H7 (cell line): ENCODE measurements at places on chromosomes 1 and 21.

DNA sequence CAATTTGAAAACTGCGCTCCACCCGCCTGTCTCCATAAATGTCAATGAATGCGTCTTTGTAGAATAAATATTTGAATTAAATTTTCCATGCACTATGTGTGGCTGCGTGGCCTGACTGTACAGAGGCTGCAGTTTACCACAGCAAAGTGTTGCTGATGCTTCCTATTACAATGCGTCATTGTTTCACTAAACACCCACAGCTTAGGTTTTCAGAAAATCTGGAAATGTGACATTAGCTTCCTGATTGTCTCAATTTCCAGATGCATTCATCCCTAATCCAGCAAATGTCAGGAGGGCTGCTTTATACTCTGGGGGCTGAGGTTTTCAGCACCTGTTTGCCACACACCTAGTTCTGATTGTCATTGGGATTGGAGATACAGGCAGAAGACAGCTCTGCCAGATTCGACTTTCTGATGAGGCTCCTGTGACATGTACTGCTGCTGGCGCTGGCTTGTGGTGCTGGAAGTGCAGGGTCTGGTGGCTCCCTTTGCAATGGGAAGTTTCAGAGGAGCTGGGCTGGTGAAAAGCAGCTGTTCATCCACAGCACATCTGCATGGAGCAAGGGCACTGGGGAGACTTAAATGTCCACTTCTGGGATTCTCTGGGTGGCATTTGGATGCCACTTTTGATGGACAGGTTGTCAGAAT is 40.0 kb downstream of the URB2 start:
- DNase-seq, result peak; percentile 6

GRCh38 chr1:153538315-153538821 is 2.4 kb downstream of the S100A5 start:
- peak; percentile 90 for DNase-seq

GRCh38 chr1:225754940-225755641 is 22.5 kb upstream of the SRP9 start:
- no peak for DNase-seq

- DNase-seq, result no peak
Observed at GRCh38 chr1:215004121-215004827, 78.3 kb upstream of the KCNK2 start.

GRCh38 chr1:214830941-214831340 is 227.9 kb downstream of the CENPF start:
- DNase-seq, result no peak

DNA sequence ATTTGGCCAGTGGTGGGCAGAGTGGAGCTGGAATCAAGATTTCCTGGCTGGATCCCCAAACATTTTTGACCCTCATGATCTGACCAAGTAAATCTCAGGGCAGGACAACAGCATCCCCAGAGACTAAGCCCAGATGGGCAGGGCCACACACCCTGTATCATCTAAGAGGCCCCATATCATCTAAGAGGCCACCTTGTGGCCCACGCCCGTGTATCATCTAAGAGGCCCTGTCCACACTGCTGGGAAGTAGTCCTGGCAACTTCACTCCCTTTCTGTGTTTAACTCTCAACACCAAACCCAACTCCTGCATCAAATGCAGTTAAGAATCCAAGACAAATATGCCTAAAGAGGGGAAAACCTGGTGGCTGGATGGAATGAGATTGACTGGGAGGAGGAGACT is 81.6 kb upstream of the SSX2IP start:
- no peak for DNase-seq

GRCh38 chr1:4079815-4080214 is 179.7 kb upstream of the C1orf174 start:
- DNase-seq, result no peak

- DNase-seq, result peak; percentile 34
Observed at GRCh38 chr1:197399755-197400521, 131.9 kb downstream of the CRB1 start.

DNA sequence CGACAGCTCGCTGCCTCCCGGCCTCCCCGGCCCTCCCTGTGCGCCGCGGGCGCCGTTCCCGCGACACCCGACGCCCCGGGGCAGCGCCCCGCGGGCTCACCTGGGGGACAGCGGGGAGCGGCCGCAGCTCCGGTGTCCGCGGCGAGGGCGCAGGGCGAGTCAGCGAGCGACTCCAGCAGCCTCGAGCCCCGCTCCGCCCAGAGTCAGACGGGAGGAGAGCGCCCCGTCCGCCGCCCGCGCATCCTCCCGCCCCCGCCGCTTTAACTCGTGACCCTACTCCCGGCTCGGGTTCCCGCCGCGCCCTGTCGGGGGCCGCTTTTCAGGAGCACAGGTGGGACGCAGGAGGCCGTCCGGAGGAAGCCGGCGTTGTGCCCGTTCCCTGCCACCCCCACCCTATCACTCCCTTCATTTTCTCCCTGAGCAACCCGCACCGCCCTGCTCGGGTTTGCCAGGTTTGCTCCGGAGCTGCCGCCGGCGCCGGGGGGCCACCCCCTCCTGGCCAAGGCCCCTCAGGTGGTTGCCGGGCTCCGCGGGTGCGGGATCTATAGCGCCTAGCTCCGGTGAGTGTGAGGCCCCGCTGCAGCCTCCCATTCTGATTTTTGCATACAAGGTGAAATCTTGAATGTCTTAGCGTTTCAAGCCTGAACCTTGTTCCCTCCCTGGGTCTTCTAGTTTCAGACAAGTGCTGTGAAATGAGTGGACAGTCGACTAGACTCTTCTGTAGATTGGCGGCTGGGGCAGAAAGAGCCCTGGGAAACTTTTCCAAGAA is at the start of gene MCOLN3:
Gene MCOLN3 (minus strand): TSS at position 205 of the 769 bp plus-strand sequence. CDS start 3,140 bp downstream, outside the sequence.
- DNase-seq, result peak; percentile 82

- no peak for DNase-seq
Observed at GRCh38 chr1:107590900-107591622, 373.9 kb downstream of the VAV3 start.

DNA sequence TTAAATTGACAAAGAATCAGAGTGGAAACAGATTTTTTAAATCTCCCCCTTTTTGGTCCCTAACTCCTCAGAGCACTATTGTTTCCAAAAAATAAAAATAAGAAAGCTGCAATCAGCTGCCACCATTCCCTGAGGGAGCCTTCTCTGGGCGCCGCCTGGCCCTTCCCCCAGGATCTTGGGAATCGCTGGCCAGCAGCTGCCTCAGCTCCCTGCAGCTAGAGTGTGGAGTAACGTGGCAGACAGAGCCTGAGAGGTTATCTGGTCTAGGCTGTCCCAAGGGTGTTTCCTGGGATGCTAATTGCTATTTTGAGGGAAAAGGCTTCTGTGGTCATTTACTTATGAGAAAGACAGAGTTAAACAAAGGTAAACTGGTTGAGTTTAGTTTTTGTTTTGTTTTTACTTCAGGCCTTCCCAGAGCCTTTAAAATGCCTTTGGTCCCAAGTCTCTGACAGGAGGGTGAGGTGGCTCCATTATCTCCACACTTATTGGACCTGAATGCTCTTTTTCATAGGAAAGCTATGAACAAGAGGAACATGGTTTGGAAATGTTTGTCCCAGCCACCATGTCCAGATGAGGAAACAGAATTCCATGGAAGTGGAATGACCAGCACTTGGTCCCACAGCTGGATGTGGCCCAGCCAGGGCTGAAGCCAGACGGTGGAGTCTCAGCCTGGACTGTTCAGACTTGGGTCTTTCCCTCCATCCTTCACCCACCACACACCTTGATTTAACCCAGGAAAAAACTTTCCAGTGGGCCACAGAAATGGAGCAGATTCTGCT is 14.1 kb upstream of the KIAA1614 start:
- peak; percentile 74 for DNase-seq

GRCh38 chr1:201023517-201023902 is at the start of gene KIF21B:
Gene KIF21B, minus strand, starts transcription at chr1:201023714. Its CDS starts 331 bp downstream, at chr1:201023383.
- DNase-seq, result peak; percentile 99

DNA sequence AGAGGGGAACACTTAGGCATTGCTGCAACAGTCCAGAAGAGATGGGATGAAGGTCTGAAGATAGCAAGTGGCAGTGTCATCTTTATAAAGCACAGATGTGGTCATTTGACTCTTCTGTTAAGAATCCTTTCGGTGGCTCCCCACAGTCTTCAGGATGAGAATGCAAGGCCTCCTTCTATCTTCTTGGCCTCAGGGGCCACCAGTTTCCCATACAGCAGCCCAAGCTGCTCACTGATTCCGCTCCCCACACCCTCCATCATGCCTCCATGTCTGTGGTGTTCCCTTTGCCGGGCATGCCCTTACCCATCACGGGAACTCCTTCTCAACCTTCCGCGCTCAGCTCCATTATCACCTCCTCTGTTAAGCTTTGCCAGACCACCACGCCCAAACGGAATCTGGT is 16.1 kb upstream of the MFSD2A start:
- DNase-seq, result no peak

- no peak for DNase-seq
Observed at GRCh38 chr1:35062518-35063196, 16.5 kb upstream of the ZMYM1 start.

- no peak for DNase-seq
Observed at GRCh38 chr1:240467895-240468294, 144.1 kb downstream of the GREM2 start.

DNA sequence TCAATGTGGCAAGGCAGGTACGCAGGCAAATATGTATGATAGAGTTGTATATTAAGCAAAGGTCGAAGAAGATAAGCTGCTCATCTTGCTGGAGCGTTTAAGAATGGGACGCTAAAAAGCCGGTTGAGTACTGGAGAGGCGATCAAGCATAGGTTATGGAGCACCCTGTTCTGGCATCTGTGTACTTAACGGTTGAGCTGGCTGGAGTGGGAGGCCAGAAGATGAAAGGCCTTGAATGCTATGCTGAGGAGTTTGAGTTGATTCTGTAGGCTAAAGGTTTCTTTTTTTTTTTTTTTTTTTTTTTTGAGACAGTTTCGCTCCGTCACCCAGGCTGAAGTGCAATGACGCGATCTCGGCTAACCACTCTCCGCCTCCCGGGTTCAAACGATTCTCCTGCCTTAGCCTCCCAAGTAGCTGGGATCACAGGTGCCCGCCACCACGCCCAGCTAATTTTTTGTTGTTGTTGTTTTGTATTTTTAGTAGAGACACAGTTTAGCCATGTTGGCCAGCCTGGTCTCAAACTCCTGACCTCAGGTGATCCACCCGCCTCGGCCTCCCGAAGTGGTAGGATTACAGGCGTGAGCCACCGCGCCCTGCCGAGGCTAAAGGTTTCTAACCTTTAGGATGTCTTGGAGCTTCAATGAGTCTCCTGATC is 850 bp upstream of the KHDC4 start:
- no peak for DNase-seq

GRCh38 chr21:41894922-41895557 is 15.9 kb upstream of the PRDM15 start:
- DNase-seq, result no peak

GRCh38 chr1:8315573-8316475 is 2.1 kb upstream of the SLC45A1 start:
- peak; percentile 85 for DNase-seq

DNA sequence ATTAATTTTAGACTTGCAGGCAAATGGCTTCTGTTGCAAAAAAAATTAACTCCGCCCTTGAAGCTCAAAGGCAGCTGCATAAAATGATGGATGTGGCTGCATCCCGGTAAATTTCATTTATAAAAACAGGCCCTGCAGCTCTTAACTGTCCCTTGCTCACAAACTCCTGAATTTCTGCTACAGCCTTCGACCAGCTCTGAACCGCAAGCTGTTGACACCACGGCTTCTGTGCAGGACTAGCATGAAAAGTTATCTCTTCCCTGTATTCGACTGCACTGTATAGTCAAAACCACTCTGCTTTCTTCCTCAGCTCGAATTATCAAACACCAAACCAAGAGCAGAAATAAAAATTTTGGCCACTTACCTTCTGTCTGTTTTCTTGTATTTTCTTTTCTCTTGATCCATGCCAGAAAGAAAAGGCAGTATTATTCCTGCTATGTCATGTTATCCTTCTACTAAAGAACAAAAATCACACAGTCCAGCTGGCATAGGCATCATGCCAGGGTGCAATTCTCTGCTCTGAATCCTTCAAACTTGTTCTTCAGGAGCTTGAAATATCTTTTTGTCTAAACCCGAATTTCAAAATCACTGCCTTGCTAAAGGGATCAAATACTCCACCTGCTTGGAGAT is 195.5 kb upstream of the NCAM2 start:
- no peak for DNase-seq

GRCh38 chr1:30028283-30028682 is 695.1 kb downstream of the MATN1 start:
- no peak for DNase-seq

DNA sequence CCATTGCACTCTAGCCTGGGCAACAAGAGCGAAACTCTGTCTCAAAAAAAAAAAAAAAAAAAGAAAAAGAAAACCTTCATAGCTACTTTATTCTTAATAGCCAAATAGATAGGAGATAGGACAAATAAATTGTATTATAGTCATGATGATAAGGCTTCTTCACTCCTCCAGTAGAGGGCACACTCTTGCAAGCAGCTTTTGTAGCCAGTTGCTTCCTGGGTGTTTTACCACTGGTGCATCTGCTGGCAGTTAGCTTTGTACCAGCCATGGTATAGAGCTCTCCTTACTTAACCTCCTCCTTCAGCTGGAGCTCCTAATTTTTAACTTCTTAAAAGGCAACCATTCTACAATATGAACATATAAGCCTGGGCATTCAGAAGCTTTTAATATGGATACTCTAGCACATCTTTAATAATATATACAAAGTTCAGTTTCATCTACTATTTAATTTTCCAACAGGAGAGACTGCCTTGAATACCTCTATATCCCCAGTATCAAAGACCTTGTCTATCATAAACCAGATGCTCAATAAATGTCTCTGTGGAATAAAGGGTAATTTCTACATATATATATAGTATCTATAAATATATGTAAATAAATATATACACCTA is 35.8 kb downstream of the EVI5 start:
- peak; percentile 62 for DNase-seq

- DNase-seq, result no peak
Observed at GRCh38 chr1:15028102-15028501, 125.4 kb upstream of the TMEM51 start.

DNA sequence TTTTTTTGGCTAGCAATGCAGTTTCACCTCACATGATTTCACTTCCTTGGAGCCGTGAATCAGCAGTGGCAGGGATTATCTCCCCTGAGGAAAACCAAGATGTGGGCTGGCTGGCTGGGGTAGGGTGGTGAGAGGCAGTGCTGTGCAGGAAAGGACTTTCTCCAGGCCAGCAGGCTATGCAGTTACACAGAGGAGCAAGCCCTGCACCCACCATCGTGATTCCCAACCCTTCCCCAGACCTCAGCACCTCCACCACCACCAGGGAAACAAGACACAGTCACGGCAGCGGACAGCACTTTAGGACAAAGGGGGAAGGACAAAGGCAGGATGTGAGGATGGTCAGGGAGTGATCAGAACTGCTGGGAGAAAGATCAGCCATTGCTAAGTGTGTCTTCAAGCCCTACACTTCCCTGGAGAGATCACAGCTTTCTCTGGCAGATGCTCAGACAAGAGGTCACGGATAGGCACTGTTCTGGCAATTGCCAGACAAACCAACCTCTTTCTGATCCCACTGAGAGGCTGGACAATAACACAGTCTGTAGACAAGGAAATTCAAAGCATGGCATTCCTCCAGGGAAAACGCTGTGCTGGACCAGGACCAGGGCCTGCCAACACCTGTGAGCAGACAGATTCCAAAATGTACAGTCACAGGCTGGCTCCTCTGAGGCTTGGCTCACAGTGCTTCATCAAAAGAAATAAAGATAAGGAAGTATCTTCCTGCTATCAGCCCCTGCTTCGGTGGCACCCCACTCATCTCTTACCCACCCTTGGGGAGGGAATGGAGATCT is 509.4 kb downstream of the SMYD3 start:
- no peak for DNase-seq

GRCh38 chr1:40766017-40766416 is 17.6 kb upstream of the KCNQ4 start:
- no peak for DNase-seq
